ENCODE measurements at places on chromosomes 3 and 15.

DNA sequence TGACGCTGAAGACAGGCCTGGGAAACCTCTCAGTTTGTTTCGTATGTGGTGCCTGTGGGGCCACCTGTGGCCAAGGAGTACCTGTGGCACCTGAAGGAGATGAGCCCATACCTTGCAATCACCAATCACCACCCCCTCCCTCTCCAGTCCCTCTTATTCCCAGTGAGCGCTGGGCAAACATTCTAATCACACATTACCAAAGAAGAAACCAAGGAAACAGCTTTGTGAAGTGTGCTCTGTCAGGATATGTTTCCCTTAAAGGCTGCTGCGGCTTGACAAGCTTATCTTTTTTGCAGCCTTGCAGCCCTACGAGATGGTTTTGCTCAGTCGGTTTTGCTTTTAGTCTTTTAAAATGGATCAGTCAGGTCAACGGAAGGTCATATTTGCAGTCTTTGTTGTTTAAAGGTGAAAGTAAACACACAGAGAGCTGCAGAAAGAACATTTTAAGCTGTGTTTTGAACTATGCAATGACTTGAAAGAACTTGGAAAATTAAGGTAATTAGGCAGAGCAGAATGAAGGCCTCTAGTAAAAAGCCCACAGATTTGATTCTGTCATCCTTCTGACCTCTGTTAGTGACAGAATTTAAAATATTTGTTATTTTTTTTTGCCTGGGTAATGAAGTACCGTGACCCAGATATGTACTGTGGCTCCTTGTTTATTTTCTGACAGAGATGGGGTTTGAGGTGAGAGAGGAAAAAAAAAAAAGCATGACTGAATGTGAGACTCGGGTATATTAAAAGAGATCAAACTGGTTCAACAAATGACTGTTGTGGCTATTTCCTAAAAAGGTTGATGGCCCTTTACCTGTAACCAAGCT is 461.4 kb downstream of the NSUN3 start:
- no peak for DNase-seq

DNA sequence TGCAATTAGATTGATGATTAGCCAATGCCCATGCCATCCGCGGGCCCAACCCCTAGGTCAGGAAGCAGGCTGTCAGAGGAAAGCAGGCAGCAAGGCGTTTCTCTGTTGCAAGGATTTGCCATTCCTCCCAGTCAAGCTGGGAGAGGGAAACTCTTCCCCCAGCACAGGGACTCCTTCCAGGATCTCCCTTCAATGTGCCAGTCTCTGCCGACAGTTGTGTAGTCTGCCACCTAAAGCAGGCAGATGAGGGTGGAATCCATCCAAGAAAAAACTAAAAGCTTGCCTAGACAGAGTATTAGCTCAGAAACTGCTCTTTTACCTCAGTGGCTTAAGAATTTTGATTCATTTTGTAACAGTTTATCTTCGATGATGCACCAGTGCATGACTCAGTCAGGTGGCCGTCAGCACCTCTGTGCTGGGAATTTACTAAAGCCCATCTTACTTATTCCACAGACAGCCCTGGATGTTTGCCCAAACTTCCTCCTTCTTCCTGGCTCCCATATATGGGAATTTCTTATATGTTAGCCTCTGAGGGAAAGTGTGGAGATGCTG is 501.5 kb upstream of the THBS1 start:
- no peak for DNase-seq

GRCh38 chr3:152797751-152798432 is 37.0 kb upstream of the P2RY1 start:
- no peak for DNase-seq

GRCh38 chr3:20130106-20130505 is 55.9 kb downstream of the SGO1 start:
- DNase-seq, result no peak

DNA sequence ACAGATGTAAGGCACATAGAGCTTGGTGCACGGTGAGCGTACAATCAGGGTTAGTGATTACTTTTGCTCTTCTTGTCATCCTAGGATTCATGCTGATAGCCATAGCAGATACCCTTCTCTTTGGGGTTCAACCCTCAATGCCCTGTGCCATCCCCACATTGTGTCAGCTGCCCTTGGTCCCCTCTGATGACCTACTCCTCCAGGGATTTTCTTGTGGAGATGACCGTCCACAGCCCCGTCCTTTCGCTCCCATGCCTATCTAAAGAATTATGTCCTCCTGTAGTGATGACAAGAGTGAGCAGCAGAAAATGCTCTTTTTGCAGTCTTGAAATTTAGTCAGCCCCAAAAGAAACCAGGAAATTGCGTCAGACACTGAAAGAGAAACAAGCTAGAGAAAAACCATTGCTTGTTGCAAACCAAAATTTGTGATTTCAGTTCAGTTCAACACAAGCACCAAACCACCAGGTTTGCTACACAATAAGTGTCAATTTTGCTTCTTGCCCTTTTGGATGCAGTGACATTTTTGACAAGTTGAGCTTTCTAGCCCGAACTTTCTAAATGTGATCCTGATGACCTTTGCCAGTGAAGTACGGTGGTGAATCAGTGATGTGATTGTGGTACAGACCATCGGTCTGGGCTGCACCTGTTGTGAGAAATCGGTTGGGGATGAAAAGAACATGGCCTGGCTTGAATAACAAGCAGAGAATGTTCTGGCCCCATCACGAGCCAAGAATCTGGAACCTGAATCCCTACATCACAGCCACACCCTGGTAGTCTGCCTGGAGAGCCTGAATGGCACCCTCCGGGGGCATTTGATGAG is 41.3 kb downstream of the CMTM7 start:
- no peak for DNase-seq

DNA sequence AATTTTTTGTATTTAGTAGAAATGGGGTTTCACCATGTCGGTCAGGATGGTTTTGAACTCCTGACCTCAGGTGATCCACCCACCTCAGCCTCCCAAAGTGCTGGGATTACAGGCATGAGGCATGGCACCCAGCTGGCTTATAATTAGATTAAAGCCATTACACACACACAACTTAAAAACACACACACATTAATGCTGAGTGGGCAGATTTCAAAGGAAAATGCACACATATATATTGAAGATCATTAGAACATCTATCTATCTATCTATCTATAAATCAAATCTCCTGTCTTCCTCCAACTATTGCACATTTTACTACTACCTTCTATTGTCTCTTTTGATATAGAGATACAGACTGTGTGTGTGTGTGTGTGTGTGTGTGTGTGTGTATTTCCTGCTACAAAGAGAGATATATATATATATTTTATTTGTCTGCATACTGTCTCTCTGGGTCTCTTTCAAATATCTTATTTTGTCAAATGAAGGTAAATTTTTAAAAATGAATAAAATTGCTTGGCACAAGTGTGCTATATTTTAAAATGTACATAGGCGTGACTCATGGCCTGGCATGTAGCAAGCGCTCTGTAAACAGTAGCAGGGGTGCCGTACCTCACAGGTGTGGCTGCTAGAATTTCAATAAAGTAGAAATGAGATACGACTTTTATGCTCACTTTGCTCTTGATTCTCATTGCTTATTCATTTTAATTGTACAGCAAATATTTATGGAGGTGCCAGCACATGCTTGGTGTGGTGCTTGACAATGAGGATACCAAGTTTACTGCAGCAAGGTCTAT is 655.8 kb downstream of the AGBL1 start:
- DNase-seq, result no peak

- DNase-seq, result no peak
These were observed 62.5 kb downstream of the LYZL4 start for GRCh38 chr3:42347928-42348327.

GRCh38 chr3:44130249-44130648 is 111.4 kb upstream of the TOPAZ1 start:
- DNase-seq, result no peak

GRCh38 chr3:183491923-183492848 is 63.3 kb downstream of the KLHL6 start:
- DNase-seq, result no peak

DNA sequence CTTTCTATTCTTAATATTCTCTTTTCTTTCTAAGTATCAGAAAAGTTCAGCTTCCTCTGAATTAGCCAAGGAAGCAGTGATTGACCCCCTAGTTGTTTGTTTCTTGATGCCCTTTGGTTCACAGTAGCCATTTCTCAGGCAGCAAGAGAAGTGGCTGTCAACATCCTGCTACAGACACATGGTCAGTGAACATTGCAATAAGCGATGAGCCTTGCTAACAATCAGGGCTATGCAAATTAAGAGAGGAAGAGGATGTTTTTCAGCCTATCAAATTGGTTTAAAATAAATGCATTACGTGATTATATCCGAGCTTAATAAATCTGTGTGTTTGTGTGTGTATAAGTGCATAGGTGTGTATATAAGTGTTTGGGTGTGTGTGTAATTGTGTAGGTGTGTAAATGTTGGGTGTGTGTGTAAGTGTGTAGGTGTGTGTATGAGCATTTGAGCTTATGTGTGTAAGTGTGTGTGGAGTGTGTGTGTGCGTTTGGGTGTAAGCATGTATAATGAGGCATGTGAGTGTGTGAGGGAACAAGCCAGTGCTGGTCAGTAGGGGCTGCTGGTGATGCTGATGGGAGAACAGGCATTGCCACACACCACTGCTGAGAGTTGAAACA is 78.1 kb upstream of the XCR1 start:
- DNase-seq, result no peak

- no peak for DNase-seq
These were observed 118.2 kb upstream of the PRTG start for GRCh38 chr15:55861115-55861514.

GRCh38 chr3:177146646-177147045 is 50.6 kb downstream of the TBL1XR1 start:
- DNase-seq, result no peak

DNA sequence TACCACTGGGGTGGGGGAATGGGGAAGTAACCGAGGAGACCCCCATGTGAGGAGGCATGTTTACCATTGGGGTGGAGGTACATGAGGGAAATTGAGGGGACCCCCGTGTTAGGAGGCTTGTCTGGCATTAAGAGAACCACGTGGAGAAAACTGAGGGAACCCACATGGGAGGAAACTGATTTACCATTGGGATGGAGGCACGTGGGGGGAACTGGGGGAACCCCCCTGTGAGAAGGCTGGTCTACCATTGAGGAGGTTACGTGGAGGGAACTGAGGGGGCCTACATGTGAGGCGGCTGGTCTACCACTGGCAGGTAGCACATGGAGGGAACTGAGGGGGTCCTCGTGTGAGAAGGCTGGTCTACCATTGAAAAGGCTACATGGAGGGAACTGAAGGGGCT is 159.4 kb downstream of the FBLN2 start:
- DNase-seq, result no peak

- DNase-seq, result no peak
These were observed 612.8 kb upstream of the AGTR1 start for GRCh38 chr3:148084931-148085330.

- no peak for DNase-seq
These were observed 15.7 kb upstream of the DPPA4 start for GRCh38 chr3:109353057-109353456.

DNA sequence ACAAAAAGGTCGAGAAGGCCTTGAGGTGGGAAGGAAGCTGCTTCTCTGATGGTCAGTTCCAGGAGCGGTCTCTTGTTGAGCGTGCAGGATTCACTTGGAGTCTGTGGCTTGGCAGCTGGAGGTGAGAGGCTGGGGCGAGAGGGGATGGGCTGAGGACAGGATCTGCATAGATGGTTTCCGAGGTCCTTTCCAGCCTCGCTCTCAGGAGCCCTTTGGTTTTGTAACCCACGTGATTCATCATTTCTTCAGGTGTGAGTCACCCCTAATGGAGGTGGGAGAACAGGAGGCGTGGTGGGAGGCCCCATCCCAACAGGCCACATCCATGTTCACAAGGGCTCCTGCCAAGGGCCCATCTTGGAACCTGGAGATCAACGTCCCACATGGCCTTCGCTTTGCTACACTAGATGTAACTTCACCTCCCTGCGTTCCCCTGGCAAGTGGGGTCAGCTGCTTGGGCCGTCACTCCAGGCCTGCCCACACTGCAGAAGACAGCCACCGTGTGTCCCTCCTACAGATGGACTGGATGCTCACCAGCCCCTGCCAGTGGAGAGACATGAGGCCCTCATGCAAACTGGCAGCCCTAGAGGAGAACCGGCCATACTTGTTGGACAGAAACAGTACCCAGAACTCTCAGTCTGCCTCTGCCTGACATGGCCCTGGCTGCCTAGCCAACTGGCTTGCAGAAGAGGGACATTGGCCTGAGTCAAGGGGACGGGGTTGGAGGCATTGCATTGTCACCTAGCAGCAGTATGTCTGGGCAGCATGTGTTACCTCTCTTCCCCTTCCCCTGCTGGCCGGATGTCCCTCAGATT is 1.6 kb upstream of the PCSK6 start:
- peak; percentile 16 for DNase-seq

- no peak for DNase-seq
These were observed 114.8 kb downstream of the EOMES start for GRCh38 chr3:27607370-27607769.

DNA sequence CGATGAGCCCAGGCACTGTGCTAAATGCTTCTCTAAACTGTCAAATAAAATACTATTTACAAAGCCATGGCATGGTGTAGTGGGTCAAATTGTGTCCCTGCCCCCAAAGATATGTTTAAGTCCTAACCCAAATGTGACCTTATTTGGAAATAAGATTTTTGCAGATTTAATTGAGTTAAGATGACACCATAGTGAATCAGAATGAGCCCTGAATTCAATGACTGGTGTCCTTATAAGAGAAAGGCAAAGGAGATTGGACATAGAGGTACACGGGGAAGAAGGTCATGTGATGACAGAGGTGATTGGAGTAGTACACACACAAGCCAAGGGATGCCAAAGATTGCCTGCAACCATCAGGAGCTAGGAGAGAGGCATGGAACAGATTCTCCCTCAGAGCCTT is 121.6 kb upstream of the VEPH1 start:
- no peak for DNase-seq
